ENCODE measurements at places on chromosomes 5 and 9.
A peak's percentile ranks its signal among the peaks of the same experiment; 100 is the strongest.

DNA sequence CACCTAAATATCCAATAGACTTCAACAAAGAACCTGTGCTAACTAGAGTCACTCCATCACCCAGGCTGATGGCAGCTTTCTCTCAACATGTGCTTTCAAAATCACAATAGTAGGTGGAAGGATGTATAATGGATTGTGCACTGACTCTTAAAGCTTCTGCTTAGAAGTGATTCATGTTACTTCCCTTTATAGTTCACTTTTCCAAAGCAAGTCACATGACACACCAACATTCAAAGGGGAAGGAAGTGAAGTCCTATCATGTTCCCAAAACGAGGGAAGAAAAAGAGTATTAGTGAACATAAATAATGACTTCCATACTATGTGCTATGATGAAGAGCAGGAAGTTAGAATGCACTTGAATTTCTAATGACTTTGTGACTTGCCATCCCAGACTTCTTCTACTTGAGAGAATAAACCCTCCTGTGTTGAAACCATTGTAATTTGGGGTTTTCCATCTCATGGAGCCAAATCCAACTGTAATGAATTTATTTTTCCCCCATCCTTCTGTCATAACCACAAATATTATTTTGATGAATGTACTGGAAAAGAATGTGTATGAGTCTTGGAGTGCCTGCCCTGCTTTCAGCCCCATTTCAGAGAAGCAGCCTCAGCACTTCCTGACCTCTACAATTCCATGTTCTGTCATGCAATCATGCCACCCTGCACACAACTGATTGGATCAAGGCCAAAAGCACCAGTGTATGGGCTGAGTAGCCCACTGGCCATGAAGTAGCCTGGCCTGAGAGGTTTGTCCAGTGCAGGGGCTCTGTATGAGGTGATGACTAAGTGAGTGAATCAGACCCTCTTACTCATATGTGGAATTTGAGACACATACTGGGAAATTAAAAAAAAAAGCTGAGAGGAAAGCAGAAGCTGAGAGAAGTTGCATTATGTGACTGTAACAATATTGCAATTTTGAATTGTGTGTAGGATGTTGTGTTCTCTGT, 525.9 kb upstream of the CLINT1 start:
- DNase-seq, result no peak

DNA sequence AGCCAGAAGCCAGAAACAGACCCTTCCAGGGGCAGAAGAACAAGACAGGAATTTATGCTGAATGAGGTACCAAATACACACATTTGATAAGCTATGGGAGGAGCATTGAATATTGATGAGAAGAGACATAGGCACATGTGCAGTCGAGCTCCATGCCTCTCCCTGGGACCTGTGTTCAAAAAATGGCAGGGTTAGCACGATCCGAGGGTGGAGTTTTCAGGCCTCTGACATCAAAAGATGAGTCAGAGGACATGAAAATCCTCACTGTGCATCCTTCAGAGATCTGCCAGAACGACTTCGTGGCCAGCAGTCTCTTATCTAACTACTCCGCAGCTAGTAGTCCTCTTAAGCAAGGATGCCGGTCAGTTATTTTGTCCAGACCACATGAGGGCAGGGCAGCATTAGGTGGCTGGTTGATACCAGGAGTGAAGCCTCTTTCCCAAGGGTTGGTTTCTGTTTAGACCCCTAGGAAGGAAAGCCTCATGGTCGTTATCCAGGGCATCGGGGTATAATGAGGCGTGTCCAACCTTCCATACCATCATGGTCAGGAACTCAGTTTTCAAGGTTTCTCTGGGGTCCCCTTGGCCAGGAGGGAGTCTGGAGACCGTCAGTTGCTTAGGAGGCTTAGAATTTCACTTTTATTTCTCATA, 11.6 kb upstream of the CMBL start:
- no peak for DNase-seq

DNA sequence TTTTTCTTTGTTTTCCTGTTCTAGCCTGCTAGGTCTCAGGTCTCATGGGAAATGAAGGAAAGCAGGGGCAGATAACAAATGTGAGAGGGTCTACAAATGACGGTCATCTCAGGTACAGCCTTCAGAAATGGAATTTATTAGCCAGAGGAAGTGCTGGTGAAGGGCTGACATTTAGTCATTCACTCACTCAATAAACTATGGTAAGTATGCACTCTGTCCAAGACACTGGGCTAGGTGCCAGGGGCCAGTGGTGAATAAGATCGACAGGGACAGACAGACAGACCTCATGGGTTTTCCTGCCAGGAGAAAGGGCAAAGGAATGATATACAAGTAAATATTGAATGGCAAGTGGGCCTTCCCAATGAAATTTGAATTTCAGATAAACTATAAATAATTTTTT, 6.3 kb downstream of the PDE6A start:
- no peak for DNase-seq

GRCh38 chr5:91175708-91176107, 207.4 kb downstream of the ARRDC3 start:
- DNase-seq, result no peak

GRCh38 chr9:88818495-88819201, 172.6 kb upstream of the S1PR3 start:
- peak; percentile 9 for DNase-seq

GRCh38 chr5:51621156-51621555, 237.9 kb downstream of the ISL1 start:
- no peak for DNase-seq

DNA sequence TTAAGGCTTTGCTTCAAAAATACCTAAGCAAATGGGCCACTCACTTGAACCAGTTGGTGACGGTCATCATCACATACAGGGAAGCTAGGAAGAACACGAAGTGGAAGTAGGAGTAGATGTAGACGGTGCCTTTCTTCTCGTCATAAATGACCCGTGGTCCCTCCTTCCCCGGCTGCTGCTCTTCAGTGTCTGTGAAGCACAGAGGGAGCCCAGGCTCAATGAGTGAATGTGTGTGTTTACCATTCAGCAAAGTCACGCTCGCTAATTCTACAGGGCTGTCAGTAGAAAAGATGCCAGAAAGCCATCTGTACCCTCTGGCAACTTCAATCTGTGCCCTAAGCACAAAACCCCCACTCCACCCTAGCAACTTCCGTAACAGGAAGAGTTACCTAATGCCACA, 109.8 kb downstream of the SERINC5 start:
- no peak for DNase-seq

- DNase-seq, result no peak
Measured at GRCh38 chr9:35882996-35883395, 12.8 kb upstream of the OR13J1 start.

DNA sequence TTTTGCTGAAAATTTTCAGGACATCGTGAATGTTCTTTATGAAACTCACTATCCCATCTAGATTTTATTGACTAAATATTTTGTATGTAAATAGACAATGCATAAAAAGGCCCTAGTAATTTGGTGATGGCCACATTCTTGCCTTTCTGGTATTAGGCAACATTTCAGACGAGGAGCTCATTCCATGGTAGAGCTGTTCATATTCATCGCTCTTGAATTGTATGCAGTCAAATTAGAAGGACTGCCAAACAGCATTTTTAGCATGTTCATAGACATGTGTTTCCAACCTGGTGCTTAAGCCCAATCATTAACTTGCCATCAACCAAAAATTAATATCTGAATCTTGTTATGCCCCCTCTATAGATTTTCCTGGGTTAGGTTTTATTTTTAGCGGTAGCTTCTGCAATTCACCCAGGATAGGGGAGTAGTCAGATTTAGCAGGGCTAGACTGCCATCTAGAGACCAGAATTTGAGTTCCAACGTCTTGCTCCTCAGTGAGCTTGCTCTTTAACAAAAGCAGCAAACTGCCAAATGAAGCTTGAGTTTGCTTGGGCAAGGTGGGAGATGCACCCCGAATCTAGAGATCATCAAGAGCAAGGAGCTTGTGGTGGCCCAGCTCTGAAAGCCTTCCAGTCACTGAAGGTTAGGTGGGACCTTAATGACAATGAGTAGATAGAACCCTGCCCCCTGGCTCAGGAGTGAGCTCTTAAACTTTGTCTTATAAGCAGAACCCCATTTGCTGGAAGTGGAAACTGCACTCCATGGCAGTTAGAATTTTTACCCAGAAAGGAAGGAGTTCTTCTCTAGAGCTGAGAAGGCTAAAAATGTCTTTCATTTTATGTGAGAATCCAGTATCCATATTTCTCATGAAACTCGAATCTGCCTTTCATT, 456.2 kb downstream of the RASEF start:
- peak; percentile 38 for DNase-seq

DNA sequence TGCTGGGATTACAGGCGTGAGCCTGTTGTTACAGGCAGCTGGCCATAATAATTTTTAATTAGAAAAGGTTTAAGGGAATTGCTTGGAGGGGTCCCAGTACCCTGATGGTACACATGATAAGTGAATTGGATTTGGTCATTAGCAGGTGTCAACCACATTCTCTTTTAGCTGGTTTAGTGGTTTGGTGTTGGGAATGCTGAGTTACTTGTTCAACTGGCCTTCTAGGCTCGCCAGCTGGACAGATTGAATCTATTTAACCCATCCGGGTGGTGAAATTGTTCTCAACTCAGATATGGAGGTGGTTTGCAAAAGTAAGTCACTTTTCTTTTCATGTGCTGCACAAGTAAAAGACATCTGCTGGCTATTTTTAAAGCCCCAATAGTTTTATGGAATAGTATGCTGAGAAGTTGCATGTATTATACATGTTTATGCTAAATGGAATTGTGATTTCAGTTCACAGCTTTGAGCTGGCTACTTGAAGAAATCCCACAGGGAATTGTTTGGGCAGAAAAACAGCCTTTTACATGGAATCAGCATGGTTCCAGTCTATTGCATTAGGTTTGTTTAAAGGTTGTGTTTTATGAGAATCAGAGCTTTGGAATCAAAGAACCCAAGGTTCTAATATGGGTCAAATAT, 149.8 kb upstream of the SLC28A3 start:
- no peak for DNase-seq

DNA sequence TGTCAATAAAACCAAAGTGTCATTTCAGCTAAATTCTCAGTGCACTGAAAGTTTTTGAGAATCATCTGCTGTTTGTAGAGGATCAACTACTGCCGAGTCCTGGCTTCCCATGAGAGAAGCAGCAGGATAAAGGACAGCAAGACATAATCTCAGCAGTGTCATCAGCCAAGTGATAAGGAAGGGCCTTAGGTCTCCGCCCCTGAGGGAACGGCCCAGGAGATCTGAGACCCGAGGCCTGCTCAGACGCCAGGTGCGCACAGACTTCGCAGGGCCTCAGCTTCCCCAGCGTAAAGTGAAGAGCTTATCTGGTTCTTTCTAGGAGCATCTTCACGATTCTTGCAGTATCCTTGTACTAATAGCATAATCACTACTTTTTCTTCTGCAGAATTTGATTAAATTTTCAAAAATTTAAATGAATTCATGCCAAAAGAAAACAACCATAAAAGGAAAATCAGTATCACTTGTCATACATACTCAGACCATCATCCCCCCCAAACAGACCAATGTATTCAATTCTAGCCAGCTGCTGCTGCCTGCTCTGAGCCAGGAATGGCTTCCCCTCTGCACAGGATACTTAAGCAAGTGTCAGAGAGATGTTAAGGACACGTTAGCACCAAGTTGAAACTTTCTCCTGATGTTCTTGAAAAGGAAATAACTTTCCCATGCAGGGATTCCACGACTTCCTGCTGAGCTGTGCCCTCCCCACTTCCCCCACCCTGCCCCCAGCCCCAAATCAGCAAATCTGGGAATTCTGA, 2.2 kb downstream of the GFPT2 start:
- no peak for DNase-seq

GRCh38 chr5:9294793-9295465, 250.9 kb downstream of the SEMA5A start:
- DNase-seq, result no peak

DNA sequence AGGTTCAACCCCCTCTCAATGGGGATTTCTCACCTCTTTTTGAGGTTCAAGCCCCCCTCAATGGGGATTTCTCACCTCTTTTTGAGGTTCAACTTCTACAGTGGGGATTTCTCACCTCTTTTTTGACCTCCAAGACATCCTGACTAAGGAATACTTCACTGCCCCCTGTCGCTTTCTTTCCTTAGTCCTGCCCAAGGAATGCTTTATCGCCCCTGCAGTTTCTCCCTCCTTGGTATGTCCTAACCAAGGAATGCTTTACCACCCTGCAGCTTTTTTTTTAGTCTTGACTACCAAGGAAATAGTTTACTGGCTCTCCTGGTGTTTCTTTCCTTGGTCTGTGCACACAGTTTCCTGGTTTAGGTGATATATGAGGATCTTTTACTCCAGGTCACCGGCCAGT, 9.6 kb upstream of the IRGM start:
- DNase-seq, result no peak

GRCh38 chr9:73923796-73924195, 573.3 kb upstream of the RORB start:
- DNase-seq, result no peak

- DNase-seq, result no peak
Measured at GRCh38 chr5:135135530-135136226, 101.7 kb upstream of the PITX1 start.

DNA sequence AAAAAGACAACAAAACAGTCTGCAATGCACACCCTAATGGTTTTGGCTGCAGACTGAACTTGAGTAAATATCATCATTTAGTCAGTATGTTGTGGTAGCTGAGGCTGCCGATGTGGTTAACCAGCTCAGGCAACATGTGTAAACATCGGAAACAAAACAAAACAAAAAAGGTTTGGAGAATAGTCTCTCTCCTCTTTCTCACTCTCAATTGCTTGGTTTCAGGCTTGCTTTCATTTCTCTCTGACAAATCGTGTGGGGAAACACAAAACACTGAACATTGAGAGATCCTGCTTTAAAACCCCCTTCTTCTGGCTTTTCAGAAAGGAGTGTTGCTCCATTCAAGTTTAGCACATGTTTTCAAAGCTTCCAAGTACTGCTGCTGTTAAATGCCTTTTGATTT, 453.3 kb downstream of the BNC2 start:
- no peak for DNase-seq

GRCh38 chr5:96871027-96871399, 5.3 kb upstream of the ERAP2 start:
- DNase-seq, result no peak

DNA sequence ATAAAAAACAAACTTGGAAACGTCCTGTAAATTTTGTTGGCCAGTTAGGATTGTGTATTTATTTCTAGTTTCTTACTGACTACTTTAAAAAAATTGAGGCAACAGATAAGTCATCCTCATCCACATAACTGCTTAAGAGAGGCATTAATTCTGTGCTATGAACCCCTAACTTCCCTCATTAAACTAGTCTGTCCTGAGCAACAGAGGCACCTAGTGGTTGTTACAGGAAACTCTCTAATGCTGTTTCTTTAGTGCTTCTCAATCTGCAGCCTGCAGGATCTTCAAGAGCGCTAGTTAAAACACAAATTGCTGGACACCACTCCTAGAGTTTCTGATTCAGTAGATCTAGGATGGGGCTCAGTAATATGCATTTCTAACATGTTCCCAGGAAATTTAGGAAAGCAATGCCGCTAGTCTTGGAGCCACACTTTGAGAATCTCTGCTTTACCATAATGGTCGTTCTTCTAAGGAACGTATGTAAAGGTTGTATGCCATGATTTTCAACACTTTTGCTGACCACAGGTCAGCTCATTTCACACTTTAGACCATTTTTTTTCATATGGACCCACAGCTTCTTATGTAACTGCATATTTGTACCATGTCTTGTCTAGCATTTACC, 410.1 kb upstream of the SMARCA2 start:
- no peak for DNase-seq

Measured in iPS DF 19.7 (cell line).